ENCODE measurements at places on chromosomes 3 and 15.

GRCh38 chr3:9754678-9755077 is 4.9 kb downstream of the OGG1 start:
- no peak for DNase-seq

DNA sequence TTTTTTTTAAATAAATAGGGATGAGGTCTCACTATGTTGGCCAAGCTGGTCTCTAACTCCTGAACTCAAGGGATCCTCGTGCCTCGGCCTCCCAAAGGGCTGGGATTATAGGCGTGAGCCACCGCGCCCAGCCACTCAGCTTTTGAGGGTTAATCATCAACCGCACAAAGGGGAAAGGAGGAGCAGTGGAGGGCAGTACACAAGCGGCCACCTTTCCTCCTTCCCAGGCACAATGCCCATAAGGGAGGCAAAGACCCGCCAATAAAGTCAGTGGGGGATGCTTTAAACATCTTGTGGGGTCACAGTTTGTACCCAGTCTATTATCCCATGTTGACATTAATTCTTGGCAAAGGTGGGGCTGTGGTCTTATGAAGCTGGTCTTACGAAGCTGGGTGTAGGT is 32.4 kb downstream of the EHD4 start:
- no peak for DNase-seq

GRCh38 chr15:29687204-29687815 is 135.0 kb downstream of the TJP1 start:
- no peak for DNase-seq

- DNase-seq, result no peak
These were observed 273.5 kb upstream of the CCDC54 start for GRCh38 chr3:107103786-107104185.

- no peak for DNase-seq
These were observed 2.5 kb downstream of the EFCC1 start for GRCh38 chr3:129003578-129004112.

DNA sequence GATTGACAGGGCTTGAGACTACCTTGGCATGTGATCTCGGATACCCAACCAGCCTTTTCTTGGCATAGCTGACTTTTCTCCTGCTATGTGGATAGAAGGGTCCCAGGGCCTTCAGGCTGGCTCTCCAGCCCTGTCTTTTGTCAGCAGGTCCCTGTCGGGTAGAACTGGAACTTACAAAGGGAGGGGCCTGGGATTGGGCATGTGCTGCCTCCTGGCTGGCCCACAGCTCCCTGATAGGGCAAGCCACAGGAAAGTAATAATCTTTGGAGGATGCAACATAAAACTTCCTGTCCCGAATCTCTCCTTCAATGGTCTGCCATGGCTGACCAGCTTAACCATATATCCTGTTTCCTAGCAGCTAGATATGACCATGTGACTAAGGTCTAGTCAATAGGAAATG is 89.1 kb downstream of the ABHD5 start:
- no peak for DNase-seq

DNA sequence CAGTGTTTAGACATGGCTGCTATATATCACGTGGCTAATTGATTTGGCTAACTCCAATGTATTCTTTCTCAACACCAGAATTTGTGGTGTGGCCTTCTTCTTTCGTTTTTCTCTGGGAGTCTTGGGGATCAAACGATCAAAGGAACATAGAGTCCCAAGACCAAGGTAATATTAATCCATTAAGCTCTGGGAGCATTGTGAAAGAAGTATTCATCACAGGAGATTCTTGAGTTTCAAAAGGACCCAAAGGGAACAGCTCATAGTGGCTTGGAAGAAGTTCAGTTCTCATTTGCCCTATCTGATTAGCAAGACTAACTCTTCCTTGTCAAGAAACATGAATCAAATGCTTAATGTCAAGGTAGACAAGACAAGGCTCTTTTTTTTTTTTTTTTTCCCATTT is 32.9 kb upstream of the TICRR start:
- no peak for DNase-seq

DNA sequence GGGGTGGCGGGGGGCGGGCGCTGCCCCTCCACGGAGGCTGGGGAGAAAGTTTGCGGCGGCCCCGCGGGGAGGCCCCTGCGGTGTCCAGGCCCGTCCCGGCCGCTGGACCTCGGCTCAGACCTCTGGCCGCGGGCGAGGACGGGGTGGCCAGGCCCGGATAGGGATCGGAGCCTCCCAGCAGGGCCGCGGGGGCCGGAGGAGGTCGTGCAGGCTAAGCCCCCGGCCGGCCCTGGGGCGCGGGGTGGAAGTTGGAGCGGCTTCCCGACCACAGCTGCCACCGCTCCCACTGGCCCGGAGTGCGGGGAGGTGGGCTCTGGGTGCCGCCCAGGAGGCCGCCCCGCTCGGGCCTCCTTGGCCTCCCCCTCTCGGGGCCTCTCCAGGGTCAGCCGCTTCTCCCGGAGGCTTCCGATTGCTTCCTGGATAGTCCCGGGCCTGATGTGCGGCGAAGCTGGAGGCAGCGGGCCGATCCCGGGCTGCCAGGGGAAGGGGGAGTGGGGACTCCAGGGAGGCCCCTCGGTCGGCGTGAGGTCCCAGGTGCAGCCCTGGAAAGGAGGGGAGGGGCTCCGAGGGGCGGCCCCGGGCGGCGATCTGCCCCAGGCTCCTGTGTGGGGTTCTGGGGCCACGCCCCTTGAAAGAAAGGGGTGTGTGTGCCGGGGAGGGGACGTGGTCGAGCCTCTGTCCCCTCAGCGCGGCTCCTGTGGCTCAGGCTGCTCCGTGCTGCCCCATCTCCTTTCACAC is 907 bp downstream of the PLXNA1 start:
- DNase-seq, result no peak

- no peak for DNase-seq
These were observed 3.7 kb downstream of the MRAS start for GRCh38 chr3:138351916-138352550.

DNA sequence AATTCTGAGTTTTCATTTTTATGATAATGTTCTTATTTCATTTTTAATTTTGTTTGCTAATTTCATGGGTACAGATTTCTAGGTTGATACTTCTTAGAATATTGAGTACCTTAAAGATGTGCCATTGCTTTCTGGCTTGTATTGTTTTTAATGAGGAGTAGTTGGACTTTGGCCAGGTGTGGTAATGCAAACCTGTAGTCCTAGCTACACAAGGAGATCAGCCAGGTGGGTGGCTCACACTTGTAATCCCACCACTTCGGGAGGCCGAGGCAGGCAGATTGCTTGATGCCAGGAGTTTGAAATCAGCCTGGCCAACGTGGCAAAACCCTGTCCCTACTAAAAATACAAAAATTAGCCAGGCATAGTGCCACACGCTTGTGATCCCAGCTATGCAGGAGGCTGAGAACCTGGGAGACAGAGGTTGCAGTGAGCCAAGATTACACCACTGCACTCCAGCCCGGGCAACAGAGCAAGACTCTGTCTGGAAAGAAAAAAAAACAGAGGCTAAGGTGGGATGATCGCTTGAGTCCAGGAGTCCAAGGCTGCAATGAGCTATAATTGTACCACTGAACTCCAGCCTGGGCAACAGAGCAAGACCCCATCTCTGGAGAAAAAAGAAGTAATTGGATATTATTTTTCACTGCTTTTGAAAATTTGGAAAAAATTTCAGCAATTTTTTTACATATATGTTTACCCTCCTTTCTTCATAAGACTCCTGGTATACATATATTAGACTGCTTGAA is 198.0 kb downstream of the ALCAM start:
- DNase-seq, result no peak

GRCh38 chr15:95857124-95857757 is 473.3 kb upstream of the NR2F2 start:
- no peak for DNase-seq

DNA sequence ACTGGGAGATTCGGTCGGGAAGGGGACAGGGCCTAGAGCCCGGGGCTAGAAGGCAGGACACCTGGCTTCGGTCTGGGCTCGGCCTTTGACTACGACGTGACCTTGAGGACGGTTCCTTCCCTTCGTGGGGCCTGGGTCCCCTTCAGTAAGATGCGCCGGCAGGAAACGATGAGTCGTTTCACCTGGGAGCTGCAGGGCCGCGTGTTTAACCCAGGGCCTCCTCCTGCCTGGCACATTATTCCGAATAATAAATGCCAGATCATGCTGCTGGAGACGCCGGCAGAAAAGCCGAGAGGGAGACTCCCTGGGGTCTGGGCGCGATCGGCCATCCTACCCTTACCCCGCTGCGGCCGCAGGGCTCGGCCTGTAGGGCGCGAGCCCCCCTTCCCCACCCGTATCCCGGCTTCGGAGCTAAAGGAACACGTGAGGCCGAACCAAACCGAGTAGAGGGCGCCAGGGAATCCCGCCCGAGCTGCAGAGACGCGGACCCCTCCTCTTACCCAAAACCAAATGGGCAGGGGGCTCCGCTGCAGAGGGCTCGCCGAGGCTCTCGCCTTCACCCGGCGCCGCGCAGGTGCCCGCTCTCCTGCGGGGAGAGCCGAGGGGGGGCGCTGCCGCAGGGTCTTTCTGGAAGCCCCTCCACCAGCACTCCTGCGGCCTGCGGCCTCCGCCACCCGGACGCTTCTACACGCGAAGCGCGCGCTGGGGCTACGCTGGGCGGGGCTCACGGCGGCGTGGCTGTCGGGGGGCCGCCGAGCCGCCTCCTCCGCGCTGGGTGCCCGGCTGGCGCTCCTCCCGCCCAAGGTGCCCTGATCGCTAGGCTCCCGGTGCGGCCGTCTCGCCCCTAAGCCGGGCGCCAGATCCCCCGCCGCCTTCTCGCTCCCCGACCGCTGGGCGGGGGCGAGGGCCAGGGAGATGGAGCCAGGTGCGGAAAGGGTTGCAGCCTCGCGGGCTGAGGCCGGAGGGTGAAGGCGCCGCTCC is at the start of gene BDH1:
Gene BDH1, minus strand, starts transcription at position 688 of the 981 bp plus-strand sequence. CDS start 9,525 bp downstream, outside the sequence.
- DNase-seq, result no peak

GRCh38 chr3:110940055-110940454 is 131.6 kb upstream of the NECTIN3 start:
- no peak for DNase-seq

GRCh38 chr15:51307325-51307724 is 31.1 kb downstream of the CYP19A1 start:
- no peak for DNase-seq

Measured in NCI-H446 treated with DMSO at 0.1 percent for 48 hours (cell line).